ENCODE measurements at places on chromosomes 7 and 10. TPM values are rescaled to one million over a fixed set of nuclear protein-coding genes. Genes with fewer than 3 reads are reported as not detected.

Gene CDNF
- 0.74 TPM for total RNA-seq

Gene TFR2
- total RNA-seq: 0.29 TPM

Gene WDR86
- total RNA-seq: not detected

Gene SFXN2
- 5.0 TPM for total RNA-seq

Gene KLHDC10
- 38.2 TPM for total RNA-seq

Measured in SK-MEL-5 (cell line).